ENCODE measurements at places on chromosomes 2 and 18.

GRCh38 chr18:34991152-34991551 is 50.1 kb upstream of the MAPRE2 start:
- no peak for DNase-seq

- no peak for DNase-seq
Observed at GRCh38 chr18:35171315-35171987, 69.4 kb upstream of the ZNF397 start.

DNA sequence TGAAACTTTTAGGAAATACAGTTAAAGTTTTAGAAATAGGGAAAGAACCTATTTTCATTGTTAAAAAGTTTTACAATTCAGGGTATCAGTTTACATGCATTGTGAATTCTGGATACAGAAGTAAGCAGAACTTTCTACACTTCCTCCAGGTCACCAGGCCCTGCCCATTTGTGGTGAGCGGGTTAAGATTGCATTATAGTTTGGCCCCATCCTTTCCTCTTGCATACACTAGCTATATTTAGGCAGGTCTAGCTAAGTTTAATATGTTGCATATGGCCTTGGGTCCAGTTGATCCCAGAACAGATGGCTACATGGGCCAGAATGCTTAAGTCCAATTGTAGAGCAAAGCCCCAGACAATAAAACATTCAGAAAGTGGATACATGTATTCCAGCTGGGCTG is 4.8 kb downstream of the VWA3B start:
- no peak for DNase-seq

- no peak for DNase-seq
Observed at GRCh38 chr2:100211521-100211920, 69.1 kb upstream of the AFF3 start.

GRCh38 chr2:173963817-173964564 is 1.2 kb downstream of the SP3 start:
- DNase-seq = peak; percentile 91

Data from GDM1 (cell line).